ENCODE measurements at places on chromosomes 12 and 14. TPM values are rescaled to one million over a fixed set of nuclear protein-coding genes. Genes with fewer than 3 reads are reported as not detected.

GRCh38 chr12:39327510-39327909 lies 115.4 kb downstream of the KIF21A start:
- no peak for DNase-seq

Gene CTSG
- not detected for total RNA-seq

DNA sequence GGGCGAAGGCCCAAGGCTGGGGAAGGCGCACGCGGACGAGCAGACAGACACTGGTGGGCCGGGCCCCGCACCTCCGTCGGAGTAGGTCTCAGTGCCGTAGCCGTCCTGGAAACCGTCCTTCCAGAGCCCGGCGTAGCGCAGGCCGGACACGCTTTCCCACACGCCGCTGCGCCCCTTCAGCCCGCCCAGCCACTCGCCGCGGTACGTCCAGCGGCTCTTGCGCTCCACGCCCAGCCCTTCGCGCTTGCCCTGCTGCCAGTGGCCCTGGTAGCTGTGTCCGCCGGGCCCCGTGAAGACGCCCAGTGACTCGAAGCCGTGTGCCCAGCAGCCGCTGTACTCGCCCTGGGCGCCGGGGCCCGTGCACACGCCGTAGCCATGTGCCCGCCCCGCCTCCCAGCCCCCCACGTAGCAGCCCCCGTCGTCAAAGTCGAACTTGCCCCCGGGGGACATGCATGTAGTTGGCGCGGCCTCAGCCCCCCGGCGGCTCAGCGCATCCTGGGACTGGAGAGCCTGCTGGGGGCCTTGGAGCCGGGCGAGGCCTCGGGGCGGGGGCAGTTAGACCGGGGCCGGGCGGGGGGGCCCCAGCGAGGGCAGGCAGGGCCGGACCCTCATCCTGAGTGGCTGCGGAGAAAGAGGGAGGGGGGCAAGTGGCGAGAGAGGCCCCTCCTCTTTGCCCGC lies 1.4 kb downstream of the JPH4 start:
- DNase-seq, result no peak

Gene CBLN3
- 2.9 TPM for total RNA-seq

- DNase-seq, result no peak
Measured at GRCh38 chr12:131713349-131713748, 2.5 kb downstream of the SFSWAP start.

DNA sequence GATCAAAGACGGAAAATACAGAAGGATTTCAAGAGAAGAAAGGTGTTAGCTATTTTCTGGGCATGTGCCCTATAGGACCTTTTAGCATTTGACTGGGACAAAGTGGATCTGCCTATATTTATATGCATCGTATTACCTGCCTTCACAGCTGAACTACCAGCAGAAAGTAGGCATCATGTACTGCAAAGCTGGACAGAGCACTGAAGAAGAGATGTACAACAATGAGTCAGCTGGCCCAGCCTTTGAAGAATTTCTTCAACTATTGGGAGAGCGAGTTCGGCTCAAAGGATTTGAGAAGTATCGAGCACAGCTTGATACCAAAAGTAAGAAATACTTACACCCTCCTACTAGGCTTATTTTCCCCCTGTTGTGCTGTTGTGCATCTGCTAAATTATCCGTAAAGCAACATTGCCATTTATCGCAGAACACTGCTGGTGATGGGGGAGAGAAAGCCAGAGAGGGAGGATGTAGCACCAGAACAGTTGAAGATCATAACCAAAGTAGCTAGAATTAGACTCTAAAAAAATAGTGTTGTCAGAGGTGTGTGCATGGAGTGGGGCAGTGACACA lies 282.0 kb upstream of the RGS6 start:
- DNase-seq, result no peak

DNA sequence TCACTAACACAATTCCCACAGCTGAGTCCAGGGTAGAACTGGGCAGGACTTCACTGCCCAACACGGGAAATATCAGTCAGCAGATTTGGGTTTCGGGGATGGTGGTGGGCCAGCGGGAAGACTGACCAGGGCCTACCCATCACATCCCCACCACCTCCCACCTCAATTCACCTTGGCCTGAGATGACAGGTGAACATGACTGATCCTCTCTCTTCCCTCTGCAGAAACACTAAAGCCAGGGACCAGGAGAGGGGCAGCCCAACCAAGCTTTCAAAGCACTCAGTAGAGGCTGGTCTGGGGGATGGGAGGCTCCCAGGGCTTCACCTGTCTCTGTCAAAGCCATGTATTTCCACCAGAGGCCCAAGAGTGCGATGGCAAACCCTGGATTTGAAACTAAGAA lies 2.3 kb downstream of the SERPINA5 start:
- DNase-seq, result no peak

- no peak for DNase-seq
Measured at GRCh38 chr14:61179061-61179690, 102.0 kb downstream of the TMEM30B start.

DNA sequence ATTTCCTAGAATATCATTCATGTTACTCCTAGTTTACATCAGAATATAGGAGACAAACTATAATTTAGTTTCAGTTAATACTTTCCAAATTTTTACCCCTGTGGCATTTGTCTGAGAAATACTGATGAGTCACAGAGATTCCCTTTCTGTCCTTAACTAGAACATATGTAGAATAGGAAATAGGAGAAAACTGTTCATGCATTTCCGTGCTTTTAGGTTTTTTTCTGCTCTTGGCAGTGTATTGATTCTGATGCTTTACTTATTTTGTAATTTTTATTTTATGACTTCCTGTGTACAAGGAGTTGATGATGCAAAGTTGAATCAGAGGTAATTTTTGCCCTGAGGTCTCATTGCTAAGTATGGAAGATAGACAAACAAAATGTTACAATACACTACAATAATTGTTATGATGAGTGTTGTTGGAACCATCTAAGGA lies 23.0 kb downstream of the MNAT1 start:
- no peak for DNase-seq

DNA sequence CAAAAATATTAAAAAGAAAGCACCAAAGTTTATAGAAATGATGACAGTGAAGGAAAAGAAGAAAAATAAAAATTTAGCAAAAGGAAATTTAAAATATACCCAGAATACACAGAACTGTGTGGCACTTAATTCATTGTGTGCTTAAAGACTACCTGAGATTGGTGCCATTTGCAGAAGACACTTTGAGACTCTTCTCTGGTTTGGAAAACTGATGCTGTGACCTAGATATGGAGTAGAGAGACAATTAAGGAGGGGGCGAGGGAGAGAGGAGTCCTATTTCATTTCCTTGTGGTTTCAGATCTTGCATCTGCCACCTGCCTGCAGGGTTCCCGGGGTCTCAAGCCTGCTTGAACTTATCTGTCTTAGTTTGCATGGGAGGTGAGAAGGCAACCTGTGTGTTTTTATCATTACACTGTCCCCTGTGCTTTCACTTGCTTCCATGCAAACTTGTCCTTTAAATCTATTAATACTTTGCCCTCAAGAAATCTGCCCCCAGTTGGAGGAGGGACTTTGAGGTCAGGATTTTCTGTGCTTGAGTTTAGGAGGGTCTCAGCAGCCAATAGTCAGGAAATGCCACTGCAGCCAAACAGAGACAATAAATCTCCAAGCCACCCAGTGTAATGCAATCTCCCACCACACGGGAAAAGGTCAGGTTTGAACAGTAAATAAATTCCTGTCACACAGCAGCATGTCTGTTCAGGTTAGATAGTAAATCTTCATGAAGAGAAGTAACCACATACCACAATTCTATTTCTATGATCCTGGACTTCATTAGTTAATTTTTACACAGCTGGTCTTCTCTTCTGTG lies 119.4 kb downstream of the CAND1 start:
- peak; percentile 4 for DNase-seq
